Gastroesophageal sphincter (tissue), 4 donors: ENCODE measurements at places on chromosomes 5 and 9. TPM values are rescaled to one million over a fixed set of nuclear protein-coding genes. Genes with fewer than 3 reads are reported as not detected.

The F2RL1 gene
- 3.4 TPM for total RNA-seq

The FST gene
- 2.8 TPM for total RNA-seq

The OR1J2 gene
- not detected for total RNA-seq

The ALDH1A1 gene
- total RNA-seq = 49.2 TPM

The EIF4E1B gene
- not detected for total RNA-seq

The CCDC152 gene
- 1.2 TPM for total RNA-seq

The OCLN gene
- total RNA-seq = 3.6 TPM

The GFRA3 gene
- total RNA-seq = 6.4 TPM

DNA sequence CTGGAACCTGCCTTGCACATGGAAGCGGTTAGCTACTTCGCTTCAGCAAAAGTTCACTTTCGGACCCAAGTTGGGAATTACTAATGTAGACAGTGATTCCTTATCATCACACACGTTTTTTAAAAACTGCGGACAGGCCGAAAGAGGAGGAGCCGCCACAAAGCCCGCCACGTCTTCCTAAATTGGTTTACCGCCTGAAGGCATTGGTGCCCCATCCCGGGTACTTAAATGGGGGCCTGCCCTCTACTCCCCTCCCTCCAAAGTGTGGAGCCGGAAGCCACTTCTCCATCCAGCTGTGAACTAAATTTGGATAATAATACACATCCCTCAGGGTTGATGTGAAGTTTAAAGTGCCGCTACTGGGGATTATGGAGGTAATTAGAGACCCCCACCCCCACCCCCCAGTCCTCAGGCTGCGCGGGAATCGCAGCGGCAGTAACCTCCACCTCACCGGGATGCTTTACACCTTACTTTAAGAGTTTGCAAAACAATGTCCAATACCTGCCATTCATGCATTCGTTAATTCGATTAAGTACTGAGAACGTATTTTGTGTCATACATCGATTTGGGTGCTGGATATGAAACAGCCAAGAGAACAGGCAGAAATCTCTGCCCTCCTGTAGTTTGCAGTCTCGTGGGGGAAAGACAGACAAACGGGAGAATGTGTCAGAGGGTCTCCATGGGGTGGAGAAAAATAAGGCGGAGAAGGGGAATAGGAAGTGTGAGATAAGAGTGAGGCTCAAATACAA, 937 bp upstream of the MACROH2A1 start:
- ATAC-seq = no peak

- ATAC-seq = no peak
These were observed 866 bp downstream of the SLC22A5 start for GRCh38 chr5:132370181-132370970.

GRCh38 chr9:99326112-99326916, 104.2 kb downstream of the SEC61B start:
- ATAC-seq = no peak

GRCh38 chr5:156595132-156595787, 254.8 kb upstream of the PPP1R2B start:
- ATAC-seq = peak; percentile 95

GRCh38 chr5:60257596-60258271, 364.2 kb upstream of the PDE4D start:
- no peak for ATAC-seq

DNA sequence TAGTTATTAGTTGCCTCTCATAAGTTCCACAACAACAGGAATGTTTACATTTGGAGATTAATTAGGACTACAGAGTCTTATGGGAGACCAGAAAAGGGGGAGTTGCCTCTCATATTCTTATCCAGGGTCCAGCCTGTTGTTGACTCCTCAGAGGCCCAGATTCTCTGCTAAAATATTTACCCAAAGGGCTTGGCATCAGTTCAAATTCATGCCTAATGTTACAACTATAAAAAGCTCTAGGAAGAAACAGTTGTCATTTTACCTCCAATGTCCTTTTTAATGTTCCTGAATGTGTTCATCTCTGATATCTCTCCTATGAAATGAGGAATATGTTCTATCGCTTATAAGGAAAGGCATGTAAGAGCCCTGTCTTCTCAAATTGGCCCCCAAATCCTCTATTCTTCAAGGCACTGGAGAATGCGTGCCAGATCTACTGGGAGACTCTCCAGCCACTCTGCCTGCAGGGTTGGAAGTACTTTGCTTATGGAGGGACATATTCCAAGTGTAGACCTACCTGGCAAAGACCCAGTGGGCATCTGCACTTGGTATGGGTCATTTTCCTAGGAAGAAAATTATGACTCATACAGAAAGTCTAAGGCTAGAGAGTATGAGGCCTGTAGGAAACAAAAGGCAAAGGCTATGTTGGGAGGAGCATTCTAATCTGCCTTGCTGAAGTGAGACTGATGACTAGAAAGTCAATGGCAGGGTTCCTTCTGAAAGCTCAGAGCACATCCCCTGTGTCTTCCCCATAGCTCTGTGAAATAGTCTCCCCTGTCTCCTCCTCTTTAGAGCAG, 192.6 kb downstream of the ESM1 start:
- ATAC-seq = no peak

- peak; percentile 45 for ATAC-seq
These were observed 679 bp downstream of the DOLK start for GRCh38 chr9:128946571-128947276.

GRCh38 chr9:98191181-98191608, 1.2 kb downstream of the CORO2A start:
- ATAC-seq = no peak

DNA sequence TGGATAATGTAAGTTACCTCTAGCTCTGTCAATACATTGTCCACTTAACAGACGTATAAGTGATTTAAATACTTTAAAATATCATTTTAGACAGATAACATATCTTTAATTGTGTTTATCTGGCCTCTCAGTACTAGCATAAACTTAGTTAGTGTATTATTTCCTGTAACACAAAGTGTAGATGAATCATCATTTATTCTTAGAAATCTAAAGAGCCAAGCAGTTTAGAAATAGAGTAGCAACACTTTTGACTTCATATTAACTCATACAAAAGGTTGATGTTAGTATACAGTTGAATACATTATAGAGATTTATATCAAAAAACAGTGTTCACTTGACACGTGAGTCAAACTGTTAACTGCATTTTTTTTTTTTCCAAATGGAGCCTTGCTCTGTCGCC, 18.0 kb downstream of the NCBP1 start:
- ATAC-seq = no peak

GRCh38 chr9:84296146-84296843, 44.3 kb downstream of the SLC28A3 start:
- no peak for ATAC-seq

GRCh38 chr5:164614707-164615106, 1109.3 kb downstream of the MAT2B start:
- no peak for ATAC-seq

GRCh38 chr9:84756171-84756570, 86.6 kb downstream of the NTRK2 start:
- no peak for ATAC-seq

- no peak for ATAC-seq
These were observed 588.6 kb upstream of the GRAMD2B start for GRCh38 chr5:125834438-125835115.
